ENCODE measurements at places on chromosomes 3 and 15.
A peak's percentile ranks its signal among the peaks of the same experiment; 100 is the strongest.

DNA sequence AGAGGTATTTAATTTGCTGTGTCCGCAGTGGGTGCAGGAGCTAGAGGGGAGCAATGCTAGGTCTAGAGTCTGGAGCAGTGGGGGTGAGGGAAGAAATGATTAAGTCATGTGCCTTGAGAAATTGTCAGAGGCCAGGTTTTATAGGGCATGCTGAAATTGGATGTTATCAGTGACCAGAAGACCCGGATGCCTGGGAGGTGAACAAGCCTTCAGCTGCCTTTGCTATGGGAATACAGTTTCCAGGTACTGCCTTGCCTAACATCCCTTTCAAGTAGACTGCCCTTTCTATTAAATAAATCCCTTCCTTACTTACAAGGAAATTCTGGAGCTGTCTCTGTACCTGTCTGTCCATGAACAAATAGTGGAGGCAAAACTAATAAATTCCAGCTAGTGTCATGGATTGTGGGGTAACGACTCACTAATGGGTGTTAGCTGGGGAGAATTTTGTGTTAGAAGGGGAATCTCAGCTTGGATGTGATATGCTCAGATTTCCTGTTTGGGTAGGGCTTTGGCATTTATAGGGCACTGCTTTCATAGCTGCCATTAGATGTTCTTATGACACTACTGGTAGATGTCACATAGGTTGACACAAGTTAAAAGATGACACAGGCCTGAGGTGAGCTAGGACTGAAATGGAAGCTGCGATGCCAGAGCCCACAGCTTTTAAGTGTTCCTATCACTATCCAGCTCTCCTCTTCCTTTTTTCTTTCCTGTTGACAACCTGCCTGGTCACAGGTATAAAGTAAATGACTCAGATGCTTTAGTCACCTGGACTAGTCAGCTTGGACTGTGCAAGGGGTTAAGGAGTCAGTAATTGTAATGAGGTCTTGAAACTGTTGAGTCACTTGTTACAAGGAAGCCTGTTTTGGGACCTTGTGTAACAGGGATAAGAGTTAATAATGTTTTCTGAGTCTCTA lies 21.3 kb downstream of the CHD2 start:
- peak; percentile 65 for DNase-seq

GRCh38 chr3:185460719-185461350 lies 38.0 kb downstream of the TMEM41A start:
- peak; percentile 20 for DNase-seq

DNA sequence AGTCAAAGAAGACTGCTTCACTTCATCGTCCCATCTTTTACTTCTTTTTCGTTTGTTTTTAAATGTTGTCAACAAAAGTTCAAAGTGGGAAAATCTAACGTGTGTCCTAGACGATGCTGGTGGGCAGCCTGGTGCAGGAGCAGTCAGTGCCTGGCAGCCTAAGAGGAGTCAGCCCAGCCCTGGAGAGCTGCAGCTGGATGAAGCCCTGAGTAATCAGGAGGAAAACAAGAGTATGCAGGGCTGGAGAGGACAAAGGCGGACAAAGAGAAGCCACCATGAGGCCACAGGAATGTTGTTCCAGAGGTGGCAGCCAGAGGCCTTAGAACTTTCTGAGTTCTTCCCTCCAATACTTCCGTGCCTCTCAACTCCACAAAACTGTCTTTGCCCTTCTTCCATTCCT lies 5.7 kb downstream of the ADAMTS17 start:
- no peak for DNase-seq

DNA sequence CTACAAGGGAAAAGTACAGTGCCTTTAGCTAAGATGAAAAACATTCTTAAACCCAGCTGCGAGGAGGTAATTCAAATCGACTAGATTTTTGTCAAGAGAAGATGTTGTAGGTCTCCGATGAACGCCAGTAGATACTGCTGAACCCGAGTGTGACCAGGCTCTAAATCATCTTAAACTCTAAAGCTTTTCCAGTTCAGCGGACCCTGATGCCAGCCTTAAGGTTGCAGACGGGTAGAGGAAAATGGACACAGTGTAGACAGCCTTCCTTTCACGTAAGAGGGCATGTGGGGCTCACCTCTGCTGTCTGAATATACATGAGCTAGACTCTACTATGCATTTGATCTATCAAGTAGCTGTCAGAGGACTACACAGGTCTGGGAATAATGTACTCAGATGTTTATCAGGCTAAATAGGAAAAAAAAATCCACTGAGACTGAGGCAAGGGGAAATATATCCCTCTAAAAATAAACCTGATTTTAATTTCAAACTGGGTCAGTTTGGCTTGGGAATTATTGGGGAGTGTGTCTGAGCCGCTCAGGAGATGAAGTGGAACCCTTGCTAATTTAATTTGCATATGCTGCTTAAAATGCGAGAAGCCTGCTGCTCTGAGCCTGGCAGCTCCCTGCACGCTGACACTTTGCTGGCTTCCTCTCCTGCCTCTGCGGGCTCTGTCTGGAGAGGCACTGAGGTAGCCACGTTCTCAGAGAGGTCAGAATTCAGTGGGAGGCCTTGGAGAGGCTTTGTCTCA lies 151.9 kb downstream of the CADPS start:
- DNase-seq, result no peak

Data from HFFc6 (cell line).